ENCODE measurements at places on chromosomes 12 and 14.

- no peak for DNase-seq
Measured at GRCh38 chr12:109202770-109203169, 86.4 kb downstream of the ACACB start.

- no peak for DNase-seq
Measured at GRCh38 chr12:121781998-121782979, 11.2 kb downstream of the RHOF start.

- peak; percentile 57 for DNase-seq
Measured at GRCh38 chr14:24095271-24096068, 1.4 kb downstream of the PCK2 start.

GRCh38 chr12:8065991-8066594 lies at the start of gene C3AR1:
Gene C3AR1, minus strand, starts transcription at chr12:8066359. Its CDS starts 6,174 bp downstream, at chr12:8060185.
- DNase-seq = peak; percentile 16

GRCh38 chr12:3259973-3260372 lies 182.8 kb downstream of the TSPAN9 start:
- DNase-seq = no peak

DNA sequence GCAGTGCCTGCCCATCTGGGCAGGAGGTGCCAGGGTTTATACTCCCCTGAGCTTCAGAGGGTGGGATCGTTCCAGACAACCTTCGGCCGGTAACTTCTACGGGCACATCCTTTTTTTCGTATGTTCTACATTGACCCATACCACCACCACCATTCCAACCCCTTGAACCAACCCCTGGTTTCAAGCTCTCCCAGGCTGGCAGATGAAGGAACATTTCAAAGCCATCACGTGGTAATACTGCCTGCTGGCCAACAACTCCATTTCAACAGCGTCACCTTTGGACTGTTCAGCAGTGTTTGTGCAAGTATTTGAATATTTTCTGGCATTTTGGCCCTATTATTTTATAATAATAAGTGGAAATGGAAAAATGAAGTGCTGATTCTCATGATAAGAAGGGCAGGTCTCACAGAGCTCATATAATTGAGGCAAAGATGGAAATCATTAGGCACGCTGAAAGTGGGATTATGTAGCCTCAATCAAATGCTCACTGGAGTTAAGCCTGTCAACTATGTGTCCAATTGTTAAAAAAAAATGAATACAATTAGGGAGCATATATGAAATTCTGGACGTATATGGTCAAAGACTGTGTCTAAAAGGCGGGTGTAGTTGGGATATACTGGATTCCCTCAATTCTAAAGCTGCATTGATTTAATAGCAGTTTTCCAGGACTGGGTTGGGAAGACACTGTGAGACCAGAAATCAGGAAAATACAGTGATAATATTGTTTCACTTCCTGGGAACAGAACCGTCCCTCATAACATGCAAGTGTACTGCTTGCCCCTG lies 162.1 kb downstream of the ZFP36L1 start:
- DNase-seq = no peak

DNA sequence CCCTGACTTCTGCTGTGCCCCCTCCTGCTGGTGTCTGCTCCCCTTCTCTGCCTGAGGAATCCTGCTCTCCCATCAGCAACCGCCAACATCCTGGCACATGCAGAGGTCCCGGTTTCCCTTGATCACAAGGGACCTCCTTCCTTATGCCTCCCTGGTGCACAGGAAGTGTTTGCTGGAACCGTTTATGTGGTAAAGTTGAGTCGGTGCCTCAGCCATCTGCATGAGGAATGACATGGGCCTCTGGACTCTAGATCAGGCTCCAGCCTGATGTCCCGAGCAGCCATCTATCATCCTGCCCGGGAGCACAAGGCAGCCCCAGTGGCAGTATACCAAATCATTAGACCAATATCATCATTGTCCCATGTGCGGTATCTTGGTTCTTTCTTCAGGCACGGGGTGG lies 90.4 kb downstream of the BORCS5 start:
- DNase-seq = no peak

DNA sequence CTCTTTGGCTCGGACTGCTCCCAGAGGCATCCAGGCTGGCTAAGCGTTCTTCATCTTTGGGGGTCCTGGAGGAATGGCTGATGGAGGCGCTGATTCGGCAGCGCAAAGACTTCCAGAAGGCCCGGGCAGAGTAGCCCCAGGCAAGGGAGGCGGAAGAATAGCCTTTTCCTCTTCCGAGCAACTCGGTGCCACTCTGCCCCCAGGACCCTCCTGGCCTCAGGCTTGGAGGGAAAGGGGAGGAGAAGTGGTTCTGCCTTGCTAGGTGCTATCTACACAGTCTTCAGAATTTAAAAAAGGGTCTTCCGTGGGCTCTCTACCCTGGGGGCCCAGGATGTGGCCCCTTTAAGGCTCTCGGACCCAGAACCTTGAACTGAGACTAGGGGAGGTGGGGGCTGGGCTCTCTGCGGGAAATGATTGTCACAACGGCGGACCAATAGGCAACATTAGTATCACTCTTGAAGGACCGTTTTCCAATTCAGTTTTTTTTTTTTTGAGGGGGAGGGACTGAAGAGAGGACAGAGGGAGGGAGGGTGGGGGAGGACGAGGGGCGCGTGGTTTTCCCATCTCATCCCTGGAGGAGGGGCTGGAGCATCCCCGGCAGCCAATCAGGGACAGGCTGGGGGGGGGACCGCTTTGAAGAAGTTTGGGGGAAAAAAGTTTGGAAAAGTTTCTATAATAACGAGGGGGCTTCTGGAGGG lies at the start of gene NFATC4:
Gene NFATC4 (plus strand): TSS at position 671 of the 698 bp plus-strand sequence. CDS start 157 bp downstream, outside the sequence.
- DNase-seq = no peak

GRCh38 chr14:44914849-44915248 lies 46.9 kb downstream of the KLHL28 start:
- no peak for DNase-seq

GRCh38 chr14:87567618-87568295 lies 425.2 kb downstream of the GALC start:
- DNase-seq = no peak

DNA sequence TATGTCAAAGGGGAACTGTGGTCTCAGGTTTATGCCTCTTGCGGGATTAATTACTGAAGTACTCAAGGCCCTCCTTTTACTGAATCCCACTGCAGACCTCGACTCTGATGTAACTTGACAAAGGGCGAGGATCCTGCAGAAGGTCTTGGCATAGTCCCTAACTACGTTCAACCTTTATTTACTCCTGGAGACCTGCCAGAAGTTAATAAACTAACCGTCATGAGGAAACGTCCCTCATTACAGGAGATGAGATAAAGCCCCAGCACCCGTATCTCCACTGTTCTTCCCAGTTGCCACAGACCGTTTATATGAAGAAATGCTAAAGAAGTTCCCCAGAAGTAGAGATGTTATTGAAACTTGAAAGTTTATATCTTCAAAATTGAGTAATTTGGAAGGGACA lies 190.9 kb downstream of the ETV6 start:
- no peak for DNase-seq

DNA sequence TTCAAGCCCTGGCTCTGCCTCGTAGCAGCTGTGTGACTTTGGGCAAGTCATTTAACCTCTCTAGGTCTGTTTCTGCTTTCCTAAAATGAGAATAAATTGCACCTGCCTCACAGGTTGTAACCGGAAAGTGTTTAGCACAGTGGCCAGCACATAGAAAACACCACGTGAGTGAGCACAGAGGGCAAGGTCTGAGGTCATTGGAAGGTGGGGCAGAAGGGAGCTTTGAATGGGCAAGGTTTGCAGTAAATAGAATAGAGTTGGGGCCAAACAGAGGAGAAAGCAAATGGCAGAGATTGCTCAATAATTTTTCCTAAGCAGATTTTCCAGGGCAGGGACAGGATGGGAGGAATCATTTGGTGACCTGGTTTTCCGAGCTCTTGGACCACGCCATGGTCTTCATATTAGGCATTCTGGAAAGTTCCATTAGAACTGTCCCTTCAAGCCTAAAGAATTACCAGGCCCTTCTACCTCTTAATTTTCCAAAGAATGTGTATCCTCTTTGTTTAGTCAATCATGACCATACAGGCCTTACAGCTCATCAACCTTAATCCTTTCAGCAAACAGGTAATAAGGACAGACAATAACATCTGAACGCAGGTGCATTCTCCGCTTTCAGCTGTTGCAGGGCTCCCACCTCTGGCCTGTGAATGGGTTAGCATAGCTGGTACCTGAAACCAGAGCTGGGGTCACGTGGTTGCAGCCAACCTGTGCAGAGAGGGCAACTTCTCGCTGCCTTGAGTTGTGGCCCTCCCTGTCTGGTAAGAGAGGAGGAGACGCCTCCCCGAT lies 53.8 kb downstream of the VWF start:
- no peak for DNase-seq

DNA sequence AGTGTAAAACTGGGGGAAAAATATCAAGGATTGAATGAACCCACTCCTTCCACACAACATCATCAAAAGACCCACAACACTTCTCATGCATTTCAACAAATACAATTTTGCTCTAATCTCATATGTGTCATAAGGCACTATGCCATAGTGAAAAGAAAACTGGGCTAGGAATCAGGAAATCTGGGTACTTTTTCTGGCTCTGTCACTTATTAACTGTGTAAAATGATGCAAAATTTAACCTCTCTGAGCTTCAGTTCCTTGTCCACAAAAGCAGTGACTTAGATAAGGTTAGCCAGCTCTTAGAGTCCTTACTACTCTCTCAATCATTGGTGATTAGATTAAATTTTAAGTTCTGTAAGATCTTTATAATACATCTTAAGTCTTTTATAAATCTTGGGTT lies 250.5 kb upstream of the SOX5 start:
- DNase-seq = no peak

DNA sequence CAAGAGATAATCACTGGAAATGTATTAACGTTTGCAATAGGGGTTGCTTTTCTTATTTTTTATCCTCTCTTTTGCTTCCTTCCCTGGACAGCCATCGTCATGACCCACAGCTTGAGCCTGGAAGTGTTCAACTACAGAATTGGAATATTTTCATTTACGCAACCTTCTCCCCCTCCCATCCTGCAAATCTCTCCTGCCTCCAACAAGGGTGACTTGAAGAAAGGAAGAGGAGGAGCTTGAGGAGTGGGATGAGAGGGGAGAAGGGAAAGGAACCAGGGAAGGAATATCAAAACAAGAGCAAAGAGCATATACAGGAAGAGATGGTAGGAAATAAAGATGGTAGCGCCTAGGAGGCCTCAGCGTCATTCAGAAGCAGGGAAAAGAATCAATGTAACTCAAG lies 1.6 kb upstream of the MANSC4 start:
- DNase-seq = no peak

GRCh38 chr12:50776749-50777728 lies 13.1 kb downstream of the ATF1 start:
- DNase-seq = no peak

DNA sequence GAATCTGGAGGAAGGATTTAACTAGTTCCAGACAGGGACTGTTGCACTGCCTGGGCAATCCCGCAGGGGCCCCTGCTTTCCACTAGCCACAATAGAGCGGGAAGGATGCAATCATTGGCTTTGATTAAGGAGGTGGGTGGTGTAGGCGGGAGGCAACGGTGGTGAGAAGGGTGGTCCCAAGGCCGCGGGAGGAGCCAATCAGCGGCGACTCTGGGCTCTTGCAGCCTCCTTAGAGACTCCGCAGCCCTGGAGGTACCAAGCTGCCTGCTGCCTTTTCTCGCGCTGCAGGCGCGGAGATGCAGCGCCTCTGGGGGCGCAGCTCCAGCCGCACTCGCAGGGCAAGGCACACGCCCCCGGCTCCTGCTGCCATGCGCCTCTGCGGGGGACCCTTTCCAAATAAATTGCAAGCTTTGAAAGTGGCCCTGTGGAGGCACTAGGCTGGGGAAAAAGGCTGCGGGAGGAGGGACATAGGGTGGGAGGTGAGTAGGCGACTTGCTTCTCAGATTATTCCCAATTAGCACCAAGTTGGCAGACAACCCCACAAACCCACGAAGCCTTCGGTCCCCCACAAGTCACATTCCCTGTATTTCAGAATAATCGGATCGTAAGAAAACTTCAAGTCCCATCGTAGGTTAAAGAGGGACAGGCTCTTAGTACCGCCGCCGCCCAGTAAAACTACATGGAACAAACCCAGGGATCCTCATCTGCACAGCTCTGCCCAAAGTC lies 858 bp upstream of the KCNA1 start:
- no peak for DNase-seq

DNA sequence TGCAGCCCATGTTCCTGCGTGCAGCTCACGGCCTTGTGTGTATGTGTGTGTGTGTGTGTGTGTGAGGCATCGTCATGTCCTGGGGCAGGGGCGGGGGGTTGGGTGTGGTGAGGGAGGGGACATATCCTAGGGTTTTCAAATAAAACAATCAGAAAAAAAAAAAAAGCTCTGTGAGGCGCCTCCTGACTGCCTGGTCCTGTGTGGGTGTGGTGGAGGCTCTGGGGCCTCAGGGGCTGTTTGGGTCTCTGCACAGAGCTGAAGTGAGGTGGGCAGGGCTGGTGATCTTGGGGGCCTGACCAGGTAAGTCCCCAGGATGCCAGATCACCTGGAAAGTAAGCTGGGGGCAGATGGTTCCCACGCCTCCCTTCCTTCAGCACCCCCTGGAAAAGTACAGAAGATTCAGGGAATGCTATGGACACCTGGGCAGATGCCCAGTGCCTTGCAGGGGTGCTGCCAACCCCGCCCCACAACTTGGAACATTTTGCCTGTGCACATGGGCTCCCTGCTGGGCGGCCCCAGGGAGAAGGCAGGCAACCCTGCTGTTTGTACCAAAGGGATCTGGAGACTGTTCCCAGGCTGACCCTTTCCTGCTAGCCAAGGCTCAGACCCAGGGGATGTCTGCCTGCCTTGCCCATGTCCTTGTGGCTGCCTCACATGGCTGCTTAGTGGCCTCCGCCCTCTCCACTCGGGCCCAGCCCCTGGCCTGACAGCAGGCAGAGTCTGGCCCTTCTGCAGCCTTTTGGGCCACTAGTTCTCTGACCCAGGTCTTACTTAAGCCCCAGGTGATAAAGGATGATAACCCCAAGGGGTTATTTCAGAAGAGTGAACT lies 28.8 kb downstream of the CLSTN3 start:
- no peak for DNase-seq

GRCh38 chr12:9332564-9332963 lies 124.4 kb upstream of the PZP start:
- no peak for DNase-seq

DNA sequence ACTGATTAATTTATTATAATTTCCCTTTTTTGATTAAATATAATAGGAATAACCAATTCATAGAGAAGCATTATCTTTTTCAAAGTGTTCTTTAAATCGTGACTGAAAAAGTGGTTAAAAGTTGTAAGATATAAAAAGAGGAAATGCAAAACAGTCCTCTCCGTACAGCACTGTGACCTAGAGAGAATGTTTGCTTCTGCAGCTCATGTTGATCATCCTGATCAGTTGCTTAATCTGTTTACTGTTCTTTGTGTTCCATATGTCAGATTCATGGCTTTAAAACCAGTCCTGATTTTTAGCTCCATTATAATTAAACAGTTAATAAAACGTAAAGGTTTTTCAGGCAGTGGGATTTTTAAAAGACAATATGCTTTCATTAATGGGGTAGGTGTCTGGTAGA lies 4.7 kb downstream of the TTC8 start:
- no peak for DNase-seq

DNA sequence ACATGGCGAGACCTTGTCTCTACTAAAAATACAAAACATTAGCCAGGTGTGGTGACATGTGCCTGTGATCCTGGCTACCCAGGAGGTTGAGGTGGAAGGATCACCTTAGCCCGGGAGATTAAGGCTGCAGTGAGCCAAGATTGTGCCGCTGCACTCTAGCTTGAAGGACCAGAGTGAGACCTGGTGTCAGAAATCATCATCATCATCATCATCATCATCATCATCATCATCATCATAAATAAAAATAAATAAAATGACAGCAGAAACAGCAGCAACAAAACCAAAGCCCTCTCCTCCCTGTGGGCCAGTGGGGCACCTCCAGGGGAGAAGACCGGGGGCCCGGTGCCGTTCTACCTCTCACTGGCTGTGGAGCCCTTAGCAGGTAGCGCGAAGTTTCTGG lies 281.9 kb upstream of the CRY1 start:
- DNase-seq = no peak
